ENCODE measurements at places on chromosomes 4 and X.
A peak's percentile ranks its signal among the peaks of the same experiment; 100 is the strongest.

DNA sequence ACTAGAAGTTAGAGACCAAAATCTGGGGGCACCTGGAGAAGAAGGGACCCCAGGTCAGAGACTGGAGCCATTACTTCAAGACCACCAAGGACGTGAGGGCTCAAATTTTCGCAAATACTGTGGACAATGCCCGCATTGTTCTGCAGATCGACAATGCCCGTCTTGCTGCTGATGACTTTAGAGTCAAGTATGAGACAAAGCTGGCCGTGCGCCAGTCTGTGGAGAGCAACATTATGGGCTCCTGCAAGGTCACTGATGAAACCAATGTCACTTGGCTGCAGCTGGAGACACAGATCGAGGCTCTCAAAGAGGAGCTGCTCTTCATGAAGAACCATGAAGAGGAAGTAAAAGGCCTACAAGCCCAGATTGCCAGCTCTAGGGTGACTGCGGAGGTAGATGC lies 101.2 kb downstream of the NCAPG start:
- DNase-seq: no peak

DNA sequence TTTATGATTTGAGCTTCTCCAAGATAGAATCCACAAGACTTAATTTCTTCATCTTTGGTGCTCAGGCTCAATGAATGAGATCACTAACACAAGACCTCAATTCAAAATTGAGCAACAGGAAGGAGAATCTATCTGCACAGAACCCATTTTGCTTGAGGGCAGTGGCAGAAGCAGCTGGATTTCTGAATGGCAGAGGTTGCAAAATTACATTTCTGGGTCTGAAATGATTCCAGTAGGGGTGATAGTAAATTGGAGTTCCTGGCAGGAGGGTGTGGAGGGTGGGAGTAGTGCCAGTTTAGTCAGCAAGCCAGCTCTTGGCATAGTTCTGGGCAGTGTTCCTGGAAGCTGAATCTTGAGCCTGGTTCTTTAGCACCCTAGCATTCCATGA lies 281.1 kb downstream of the SLC7A11 start:
- DNase-seq: peak; percentile 85

GRCh38 chr4:24003496-24003895 lies 113.6 kb upstream of the PPARGC1A start:
- peak; percentile 2 for DNase-seq

DNA sequence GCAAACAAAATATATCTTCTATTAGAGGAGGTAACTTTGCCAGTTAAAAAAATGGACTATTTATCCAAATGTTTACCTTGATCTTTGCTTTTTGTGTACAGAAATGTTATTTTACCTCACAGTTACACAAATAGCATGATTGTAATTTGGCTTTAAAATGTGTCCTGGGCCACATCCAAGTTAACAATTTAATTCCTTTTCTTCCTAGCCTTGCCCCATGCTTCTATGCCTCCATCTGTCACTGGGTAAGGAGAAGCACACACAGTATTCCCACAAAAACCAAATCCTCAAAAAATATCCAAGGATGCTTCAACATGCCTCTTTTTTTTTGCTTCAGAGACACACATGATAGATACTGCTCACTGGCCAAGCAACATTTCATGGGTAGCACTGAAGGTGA lies 30.9 kb downstream of the GRXCR1 start:
- no peak for DNase-seq

- DNase-seq: no peak
Observed at GRCh38 chr4:86856896-86857295, 7.7 kb upstream of the SLC10A6 start.

GRCh38 chr4:128294464-128294863 lies 6.9 kb upstream of the PGRMC2 start:
- DNase-seq: no peak

DNA sequence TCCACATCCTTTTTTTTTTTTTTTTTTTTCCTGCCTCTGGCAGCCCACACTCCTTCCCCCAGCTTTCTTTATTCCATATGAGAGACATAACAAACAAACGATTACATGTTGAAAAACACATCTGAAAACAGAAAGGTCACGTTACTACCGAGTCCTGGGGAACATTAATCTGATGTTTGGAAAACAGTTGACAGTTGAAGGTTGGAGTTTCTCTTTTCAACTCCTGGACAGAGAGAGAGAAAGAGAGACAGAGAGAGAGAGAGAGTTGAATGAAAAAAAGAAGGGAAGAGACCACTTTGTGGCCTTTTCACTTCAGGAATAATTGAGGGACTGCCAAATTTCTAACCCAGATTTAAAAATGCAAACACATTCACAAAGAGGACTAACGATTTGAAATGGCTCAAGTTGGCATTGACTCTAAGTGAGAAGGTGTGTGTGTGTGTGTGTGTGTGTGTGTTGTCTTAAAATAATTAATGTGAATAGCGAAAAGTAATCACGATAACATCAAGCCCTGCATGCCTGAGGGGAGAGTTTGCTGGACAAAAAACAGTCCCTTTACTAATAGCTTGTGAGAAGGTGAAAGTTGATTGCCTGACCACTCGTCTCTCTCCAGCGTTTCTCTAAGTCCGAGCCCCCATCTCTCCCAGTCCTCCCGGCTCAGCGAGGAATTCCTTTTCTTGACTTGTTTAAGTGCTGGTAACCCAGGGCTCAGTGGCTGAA lies 67.3 kb downstream of the FBXO8 start:
- no peak for DNase-seq
